Natural killer cell treated with Interleukin-12 subunit alpha and Interleukin-12 subunit beta and Interleukin-15 and Interleukin-18, amount 100 ng/mL, for 72 hours (primary cell): ENCODE measurements at places on chromosomes 12 and 14.

GRCh38 chr14:106843951-106844483 lies 1317.6 kb downstream of the TMEM121 start:
- peak; percentile 66 for DNase-seq

DNA sequence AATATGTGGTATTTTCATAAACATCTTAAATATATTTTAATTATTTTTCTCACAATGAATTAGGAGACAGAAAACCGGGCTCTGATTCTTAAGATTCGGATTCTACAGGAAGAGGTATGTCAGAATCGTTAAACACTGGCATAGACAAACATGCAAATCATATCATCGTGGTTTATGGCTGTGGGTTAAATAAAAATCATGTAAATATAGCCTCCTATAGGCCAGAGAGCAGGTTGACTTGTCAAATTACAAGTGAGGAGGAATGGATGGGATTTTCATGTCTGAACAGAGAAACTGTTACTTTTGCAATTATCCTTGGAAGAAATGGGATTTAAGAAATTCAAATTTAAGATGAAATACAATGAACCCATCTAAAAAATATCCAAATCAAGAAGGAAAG lies 74.9 kb upstream of the BCAT1 start:
- no peak for DNase-seq

GRCh38 chr14:74299061-74299545 lies 3.6 kb downstream of the ABCD4 start:
- DNase-seq = no peak

DNA sequence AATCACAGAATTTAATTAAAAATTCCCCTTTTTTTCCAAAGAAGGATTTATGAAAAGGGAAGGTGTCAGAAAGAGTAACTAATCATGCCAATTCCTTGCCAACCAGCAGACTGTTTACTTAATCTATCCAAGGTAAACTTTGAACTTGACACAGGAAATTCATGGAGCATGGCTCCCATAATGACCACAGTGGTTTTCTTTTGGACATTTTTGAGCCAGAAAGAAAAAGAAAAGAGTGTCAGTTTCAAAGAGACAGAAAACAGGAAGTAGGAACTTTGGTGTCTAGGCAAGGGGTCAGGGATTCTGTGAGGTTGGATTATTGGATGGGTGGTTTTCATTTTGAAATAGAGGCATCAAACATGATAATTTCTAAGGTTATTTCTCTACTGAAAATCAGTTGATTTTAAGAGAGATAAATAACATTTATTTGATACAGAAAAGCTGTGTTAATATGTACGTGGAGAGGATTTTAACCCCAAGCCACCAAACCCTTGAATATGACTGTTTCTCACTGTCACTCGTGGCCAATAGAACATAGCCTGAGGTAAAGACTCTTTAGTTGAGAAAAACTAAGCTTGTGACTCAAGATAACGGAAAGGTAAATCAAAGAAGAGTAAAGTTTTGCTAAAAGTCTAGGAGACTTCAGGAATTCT lies 196.1 kb downstream of the TTC6 start:
- DNase-seq = no peak

DNA sequence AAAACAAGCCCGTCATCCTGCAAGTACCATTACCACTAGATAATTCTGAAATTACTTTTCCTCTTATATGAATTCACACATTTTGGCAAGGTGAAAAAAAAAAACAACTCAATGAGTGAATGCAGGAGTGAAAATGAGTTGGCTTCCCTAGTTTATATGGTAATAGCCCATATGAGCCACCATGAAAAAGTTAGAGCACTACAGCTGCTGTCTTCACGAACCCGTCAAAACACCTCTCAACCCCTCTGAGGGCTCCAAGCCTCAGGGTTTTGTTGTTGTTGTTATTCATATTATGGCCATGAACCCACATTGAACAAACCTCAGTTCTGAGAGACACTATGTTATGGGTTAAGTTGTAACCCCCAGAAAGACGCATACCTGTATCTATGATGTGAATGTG lies 289.9 kb upstream of the CAND1 start:
- DNase-seq = no peak

- no peak for DNase-seq
Observed at GRCh38 chr12:76310110-76310509, 38.1 kb downstream of the BBS10 start.
